ENCODE measurements at places on chromosomes 3 and 15.

DNA sequence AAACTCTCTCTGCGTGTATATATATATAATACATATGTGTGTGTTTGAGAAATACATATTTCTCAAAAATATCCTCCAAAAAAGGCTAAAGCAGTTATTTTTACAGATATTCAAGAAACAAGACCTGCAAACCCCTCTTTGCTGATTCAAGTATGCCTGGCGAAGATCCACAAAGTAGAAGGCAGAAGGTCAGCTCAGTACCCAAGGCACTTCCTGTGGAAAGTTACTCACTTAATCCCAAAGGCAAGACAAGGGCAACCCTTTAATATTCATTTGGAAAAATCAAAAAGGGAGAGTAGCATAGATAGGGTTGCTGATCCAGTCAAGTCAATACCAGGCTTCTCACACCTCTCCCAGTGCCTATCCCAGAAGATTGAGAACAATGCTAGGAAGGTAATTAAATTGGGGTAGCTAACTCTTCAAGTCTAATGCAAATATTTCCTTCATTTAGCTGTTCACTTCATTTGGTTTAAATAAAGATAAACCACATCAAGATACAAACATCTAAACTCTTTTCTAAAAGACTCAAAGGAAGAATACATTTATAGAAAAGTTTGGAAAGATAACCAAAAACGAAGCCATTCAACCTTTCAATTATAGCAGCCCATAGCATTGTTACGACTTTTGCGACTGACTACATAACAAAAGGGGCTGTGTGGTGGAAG, 7.2 kb downstream of the COX17 start:
- no peak for DNase-seq

DNA sequence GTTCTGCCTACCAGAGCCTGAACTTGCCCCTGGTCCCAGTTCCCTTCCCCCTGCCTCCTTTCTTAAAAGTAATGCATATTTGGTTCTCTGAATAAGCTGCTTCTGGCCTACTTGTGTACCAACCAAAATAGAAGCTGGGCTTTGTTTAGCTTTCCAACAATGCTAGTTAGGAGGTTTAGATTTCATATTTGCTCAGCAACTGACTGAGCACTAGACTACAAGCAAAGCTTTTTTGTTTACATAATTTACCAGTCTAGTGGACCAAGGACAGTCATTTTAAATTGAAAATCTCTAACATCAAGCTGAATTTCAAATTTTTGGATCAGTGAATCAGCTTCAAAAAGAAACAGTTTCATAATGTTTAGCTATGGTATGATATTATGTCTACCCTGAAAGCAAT, 331.2 kb downstream of the ULK4 start:
- no peak for DNase-seq

DNA sequence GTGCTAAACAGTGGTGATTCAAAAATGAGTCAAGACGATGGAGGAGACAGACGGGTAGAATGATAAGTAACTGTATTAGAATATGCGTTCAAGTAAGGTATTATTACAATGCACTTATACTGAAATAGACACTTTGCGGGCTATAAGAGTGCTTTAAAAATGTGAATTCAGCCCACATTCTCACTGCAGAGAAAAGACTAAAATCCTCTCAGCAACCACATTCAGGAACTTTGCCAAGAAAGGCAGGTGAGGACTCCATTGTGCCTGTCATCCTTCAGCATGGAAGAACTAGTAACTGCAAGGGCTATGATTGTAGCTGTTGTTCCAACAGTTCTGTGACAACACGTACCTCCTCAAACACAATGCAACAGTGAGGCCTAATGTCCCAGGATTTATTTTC, 272.0 kb downstream of the RORA start:
- DNase-seq, result no peak

DNA sequence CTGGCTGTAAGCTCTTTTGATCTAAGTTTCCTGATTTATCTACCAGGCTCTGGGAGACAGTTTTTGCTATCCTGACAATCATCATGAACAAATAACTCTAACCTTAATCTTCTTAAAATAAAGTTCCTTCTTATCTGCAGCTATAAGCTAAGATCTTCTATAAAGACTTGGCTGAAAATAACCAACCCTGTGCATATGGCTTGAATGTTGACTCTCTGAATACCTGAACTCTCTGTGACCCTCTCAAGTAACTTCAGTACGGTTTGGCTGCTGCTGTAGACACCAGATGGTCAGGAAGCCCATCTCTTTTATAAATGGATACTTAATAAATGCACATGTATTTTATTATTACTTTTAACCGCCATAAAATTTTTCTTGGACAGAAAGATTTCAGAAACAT, 412.4 kb upstream of the CBLB start:
- DNase-seq, result no peak

DNA sequence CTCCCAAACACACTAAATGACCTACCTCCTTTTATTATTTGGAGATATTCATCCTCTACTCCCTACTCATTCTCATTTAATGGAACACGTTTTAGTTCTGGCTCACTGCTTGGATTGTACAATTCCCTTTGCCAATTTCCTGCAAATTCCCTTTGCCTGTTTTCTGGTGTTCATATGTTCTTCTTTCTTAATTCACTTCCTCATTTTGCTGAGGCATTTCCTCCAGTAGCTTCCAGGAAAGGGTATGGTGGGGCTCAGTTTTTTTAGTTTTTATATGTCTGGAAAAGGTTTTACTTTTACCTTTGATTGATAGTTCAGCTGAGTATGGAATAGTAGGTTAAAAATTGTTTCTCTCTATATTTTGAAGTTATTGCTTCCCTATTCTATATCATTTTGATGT, 143.6 kb upstream of the GOLIM4 start:
- DNase-seq, result no peak

- DNase-seq, result no peak
Observed at GRCh38 chr15:81407176-81407575, 33.2 kb upstream of the TMC3 start.
